ENCODE measurements at places on chromosomes 11 and 22. TPM values are rescaled to one million over a fixed set of nuclear protein-coding genes. Genes with fewer than 3 reads are reported as not detected.

DNA sequence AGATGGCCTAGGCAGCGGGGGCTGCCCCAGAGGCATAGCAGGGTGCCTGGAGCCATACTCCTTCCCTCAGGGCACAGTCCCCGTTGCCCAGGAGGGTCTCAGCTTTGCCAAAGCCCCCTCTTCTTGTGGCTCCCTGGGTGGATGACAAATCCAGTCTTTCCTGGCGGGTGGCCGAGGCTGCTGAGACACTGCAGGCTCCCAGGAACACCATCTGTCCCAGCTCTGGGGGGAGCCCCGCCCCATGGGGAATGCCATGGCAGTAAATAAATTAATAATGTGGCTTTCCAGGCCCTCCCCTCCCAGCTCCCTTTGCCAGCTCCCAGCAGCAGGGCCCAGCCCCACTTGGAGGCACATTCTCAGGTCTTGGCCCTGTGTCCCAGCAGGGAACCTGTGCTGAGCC lies 45.0 kb downstream of the PDE2A start:
- no peak for DNase-seq

- no peak for DNase-seq
Measured at GRCh38 chr11:69203901-69204245, 48.1 kb downstream of the SMIM38 start.

DNA sequence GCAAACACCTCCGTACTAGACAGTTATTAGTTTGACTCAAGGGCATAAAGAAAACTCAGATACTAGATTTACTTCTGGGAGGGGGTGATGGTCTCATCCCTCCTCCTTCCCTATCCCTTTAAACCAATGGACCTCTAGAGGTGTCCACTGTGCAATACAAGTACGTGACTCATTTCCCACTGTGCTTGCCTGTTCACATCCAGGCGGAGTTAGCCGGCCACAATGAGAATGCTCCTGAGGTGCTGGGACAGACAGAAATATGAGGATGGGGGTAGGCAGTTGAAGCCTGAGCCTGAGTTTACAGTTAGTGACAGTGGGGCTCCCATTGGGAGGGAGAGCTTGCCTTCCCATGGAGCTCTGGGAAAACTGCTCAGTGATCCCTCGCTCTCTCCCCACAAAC lies 8.4 kb upstream of the PMM1 start:
- no peak for DNase-seq

GRCh38 chr22:39800790-39801520 lies 92.6 kb downstream of the ENTHD1 start:
- no peak for DNase-seq

DNA sequence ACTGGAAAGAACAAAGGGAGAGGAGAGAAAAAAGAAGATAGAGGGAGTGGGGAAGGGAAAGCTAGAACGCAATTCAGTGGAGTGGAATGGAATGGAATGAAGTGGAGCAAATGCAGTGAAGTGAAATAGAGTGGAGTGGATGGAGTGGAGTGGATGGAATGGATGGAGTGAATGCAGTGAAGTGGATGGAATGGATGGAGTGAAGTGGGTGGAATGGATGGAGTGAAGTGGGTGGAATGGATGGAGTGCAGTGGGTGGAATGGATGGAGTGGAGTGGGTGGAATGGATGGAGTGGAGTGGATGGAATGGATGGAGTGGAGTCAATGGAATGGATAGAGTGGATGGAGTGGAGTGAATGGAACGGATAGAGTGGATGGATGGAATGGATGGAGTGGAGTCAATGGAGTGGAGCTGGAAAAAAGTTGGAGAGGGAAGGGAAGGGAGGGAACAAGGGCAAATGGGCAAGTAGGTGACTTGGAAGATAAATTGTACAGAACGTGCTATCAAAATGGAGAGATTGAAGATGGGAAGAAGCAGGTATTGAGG lies 13.9 kb downstream of the IFITM10 start:
- DNase-seq, result no peak

DNA sequence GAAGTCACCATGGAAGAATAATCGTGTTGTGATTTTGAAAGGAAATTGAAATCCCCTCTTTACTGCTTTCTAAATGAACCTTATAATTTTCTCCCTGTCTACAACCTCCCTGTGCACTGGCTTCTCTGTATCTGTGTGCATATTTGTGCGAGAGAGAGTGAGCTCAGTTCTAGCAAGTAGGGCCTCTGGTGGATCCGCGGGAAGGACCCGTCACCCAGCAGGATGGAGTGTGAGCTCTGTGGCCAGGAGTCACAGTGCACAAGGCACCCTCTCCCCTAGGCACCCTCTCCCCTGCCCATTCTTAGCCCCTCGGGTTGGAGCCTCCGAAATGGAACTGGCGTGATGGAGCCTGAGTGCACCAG lies 109.0 kb downstream of the TRIM29 start:
- no peak for DNase-seq

GRCh38 chr11:35365961-35366360 lies 53.4 kb downstream of the SLC1A2 start:
- no peak for DNase-seq

GRCh38 chr11:105693075-105693759 lies 83.3 kb downstream of the GRIA4 start:
- no peak for DNase-seq

GRCh38 chr11:36436064-36436463 lies 74.0 kb downstream of the TRAF6 start:
- no peak for DNase-seq

PCF11 gene
- total RNA-seq, result 26.3 TPM

CCDC116 gene
- total RNA-seq, result 0.35 TPM
